ENCODE measurements at places on chromosomes 2 and 18.

- no peak for DNase-seq
Measured at GRCh38 chr18:59659508-59660170, 37.6 kb downstream of the CCBE1 start.

- no peak for DNase-seq
Measured at GRCh38 chr18:12924616-12925015, 23.2 kb upstream of the SEH1L start.

DNA sequence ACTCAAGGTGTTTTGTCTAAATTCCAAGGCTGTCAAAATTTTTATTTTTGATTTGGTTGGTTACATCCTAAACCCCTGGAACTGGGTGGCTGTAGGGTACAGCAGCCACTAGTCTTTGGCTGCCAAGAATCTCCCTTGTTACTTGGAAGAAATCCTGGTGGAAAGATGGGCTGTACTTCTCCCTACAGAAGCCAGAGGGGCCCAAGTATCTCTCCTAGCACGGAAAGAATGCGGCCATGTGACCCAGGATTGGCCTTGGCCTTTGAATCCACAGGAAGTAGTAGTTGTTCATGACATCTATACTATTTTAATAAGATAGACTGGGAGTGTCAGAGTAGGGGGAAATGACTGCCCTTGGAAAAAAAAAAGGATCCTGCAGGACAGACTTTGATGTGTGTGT is 54.4 kb upstream of the MYO3B start:
- DNase-seq = no peak

GRCh38 chr2:182522405-182522896 is 95.6 kb upstream of the PDE1A start:
- DNase-seq = no peak

DNA sequence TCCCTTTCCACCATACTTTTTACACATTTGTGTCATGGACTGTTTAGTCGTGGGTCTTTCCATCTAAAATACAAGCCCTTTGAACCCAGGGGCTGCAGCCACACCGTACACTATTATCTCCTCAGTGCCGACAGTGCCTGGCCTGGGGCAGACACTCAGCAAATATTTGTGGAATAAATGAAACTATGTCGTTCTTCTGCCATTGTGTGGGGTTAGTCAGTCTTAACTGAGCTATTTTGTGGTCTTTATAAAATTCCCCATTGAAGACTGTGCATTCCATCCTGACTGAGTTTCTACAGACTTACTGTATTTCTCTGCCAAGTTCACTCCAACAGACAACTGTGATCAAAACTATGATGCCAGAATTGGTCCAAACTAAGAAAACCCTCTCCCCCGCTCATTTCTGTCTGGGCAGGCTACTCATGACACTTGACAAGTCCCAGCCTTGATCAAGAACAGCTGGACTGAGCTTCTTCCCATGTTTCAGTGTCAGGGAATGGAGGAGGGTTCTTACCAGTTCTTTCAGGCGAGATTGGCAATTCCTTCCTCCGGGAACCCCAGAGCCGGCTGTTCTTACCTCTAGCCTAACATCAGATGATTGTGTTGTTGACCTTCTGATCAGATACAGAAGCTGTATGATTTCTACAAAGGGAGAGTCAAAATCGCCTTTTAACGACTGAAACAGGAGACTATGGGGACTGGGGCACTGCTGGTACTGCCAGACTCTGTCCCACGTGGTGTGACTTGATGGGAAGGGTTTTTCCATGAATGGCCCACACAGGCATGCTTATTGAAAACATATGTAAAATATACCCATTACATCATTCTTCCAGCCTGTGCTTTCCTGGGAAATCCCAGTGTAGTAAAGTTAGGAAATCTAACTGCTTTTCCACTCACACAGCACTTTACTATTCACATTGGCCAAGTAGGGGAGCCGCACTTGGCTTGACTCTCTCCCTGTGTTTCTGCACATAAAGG is 77.4 kb upstream of the NPAS2 start:
- DNase-seq = no peak

DNA sequence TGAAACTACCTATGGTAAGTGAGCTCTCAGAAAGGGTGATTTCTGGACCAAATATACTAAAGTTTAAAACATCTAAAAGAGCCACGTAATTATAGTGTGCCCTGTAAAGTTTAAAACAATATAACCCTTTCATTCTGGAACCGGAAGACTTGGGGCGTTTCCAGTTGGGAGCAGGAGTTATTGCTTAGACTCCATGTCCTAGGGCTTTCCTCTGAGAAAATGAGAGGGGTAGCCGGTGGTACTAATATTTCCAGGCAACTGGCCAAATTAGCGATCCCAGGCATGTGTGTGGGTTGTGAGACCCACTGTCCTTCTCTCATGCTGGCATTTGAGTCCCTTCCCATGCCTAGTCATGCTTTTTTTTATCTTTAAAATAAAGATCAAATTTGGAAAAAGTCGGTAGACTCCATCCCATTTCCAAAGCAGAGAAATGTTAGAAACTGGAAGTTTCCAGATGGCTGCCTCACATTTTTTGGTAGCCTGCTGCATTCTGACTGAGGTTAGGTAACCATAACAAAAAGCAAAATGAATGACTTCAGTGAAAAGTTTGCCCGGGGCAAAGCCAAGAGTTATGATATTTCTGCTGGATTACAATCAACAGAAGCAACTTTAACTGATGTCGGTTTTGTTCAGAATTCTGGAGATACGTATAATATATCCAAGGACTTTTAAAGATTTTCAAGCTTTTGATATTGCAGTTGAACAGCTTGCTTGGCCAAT is 227.4 kb downstream of the SS18 start:
- DNase-seq = no peak

- no peak for DNase-seq
Measured at GRCh38 chr2:175399326-175399725, 217.8 kb upstream of the ATP5MC3 start.

- DNase-seq = no peak
Measured at GRCh38 chr2:37356299-37356698, 11.9 kb downstream of the QPCT start.

DNA sequence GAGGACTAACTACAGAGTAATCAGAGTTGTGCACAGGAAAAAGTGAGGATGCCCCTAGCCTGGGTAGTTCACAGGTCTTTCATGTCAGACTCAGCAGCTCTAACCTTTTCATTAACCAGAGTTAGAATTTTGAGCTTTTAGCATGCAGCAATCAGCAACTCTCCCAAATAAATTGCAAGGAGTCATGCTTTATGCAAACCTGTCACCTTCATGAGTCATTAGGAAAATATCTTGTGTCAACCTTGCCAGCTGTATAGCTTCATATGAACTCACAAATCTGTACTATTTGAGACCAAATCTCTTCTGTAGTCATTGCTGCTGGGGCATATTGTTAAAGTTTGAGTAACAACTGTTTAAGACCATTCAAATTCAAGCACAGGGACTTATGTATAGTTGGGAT is 382.3 kb upstream of the NT5C1B start:
- no peak for DNase-seq

- no peak for DNase-seq
Measured at GRCh38 chr2:118443596-118443995, 355.3 kb downstream of the INSIG2 start.

DNA sequence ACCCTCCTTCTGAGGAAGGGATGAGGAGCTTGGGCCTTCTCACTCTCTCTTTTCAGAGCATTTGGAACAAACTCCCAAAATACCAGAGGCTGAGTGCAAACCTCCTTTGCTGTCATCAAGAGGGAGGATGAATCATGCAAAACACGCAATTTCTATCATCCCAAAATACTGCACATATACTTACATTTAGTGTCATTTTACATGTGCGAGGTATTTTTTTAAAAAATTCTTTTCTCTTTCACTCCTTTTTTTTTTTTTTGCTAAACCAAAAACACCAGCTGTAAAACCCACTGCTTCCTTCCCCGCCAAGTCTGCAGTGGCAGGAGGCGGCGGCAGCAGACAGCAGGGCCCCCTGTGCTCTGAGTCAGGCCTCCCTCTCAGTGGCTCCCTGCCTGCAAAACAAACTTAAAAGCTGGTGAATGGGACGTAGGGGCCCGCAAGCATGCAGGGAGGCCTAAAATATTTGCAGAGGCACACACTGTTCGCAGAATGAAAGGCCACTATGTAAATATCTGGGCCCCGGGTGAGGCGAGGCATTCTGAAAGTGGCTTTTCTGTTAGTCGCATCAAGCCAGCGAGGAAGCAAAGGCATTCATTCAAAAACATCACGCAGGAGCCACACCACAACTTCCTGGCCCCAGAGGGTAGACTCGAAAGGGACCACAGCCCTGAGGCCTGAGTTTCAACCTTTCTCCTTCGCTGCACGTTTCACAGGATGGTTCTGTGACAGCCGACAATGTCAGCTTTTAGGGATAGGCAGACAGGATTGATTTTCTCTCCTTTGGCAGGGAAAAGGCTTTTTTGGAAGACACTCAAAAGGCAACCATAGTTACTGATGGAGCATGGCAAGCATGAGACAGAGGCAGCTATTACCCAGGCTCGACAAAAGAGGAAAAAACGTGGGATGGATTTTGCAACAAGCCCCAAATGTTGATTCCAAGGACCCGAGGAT is 73.4 kb downstream of the ACTR2 start:
- DNase-seq = peak; percentile 63

- DNase-seq = no peak
Measured at GRCh38 chr18:45777393-45777792, 48.1 kb upstream of the SIGLEC15 start.
